ENCODE measurements at places on chromosomes 3 and 15.

- peak; percentile 87 for DNase-seq
Observed at GRCh38 chr3:147113293-147114044, 292.9 kb downstream of the ZIC4 start.

DNA sequence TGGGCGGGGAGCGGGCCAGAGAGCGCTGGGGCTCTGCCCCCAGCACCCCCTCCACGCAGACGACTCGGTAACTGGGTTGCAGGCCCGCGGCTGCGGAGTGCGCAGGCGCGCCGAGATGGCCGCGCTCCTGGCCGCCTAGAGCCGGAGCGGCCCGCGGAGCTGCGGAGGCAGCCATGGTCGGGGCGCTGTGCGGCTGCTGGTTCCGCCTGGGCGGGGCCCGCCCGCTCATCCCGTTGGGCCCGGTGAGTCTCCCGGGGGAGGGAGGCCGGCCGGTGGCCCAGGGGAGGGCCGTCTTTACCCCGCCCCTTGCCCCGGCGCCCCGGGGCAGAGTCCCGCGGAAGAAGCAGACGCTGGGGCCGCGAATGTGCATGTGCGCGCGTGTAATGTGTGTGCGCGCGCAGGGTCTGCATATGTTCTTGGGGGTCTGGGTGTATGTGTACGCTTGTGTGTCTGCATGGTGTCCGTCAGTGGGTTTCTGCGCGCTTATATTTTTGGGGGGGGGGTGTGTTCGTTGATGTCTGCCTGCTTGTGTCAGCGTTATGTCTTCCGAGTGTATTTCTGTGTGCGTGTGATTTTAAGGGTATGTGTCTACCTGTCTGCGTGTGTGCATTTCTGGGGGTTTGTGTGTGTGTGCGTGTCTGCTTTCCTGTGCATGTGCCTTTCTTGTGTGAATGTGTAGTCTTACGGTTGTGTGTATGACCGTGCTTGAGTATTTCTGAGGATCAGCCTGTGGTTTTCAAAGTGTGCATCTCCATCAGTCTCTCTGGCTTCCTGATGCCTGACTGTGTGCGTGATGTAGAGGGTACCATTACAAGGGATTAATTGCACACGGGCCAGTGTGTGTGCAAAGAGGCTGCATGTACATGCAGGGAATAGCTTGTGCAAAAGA lies at the start of gene ABHD14A:
Gene ABHD14A (plus strand): TSS at position 102 of the 889 bp plus-strand sequence. CDS start 72 bp downstream, at position 174.
- DNase-seq: peak; percentile 88

GRCh38 chr3:55305696-55306485 lies 181.2 kb downstream of the WNT5A start:
- DNase-seq: peak; percentile 74

DNA sequence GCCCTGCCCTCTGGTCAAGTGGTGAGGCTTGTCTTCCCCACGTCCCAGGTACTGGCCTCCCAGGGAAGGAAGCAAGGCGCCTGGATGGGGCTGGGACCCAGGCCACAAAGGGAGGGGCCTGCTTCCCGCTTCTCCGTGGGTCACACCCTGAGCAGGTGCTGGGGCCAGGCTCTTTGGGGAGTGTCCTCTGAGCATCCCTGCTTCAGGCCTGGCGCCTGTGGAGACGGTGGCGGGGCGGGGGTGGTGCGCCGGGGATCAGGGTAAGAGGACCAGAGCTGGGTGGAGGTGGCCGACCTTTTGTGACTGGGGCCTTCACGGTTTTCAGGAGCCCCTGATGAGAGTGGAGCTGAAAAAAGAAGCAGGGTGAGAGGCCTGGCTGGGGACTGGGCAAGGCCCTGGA lies 3.6 kb downstream of the PLA2G4B start:
- no peak for DNase-seq

GRCh38 chr3:108301695-108302404 lies 5.5 kb downstream of the HHLA2 start:
- DNase-seq: peak; percentile 8

GRCh38 chr15:100772892-100773520 lies 106.6 kb upstream of the ALDH1A3 start:
- no peak for DNase-seq

DNA sequence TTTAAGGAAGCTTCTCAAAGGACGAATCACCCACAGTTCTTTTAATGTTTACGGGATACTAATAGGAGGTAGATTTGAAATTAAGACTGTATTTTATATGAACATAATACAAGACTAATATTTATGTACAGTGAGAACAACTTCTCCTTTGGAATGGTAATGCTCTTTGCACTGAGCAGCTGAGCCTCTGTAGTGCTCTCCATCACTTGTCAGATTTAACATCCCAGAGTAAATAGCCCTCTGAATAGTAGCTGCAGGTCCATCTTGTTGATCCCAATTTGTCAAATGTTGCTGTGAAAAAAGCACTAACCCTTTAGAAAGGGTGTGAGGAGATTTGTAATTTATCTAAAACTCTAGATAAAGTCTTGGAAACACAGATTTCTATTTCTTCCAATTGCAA lies 351.4 kb upstream of the KCNMB2 start:
- DNase-seq: no peak

- no peak for DNase-seq
Observed at GRCh38 chr15:83682476-83683088, 28.7 kb downstream of the ADAMTSL3 start.

GRCh38 chr3:142040941-142041491 lies 108.3 kb downstream of the TFDP2 start:
- no peak for DNase-seq

DNA sequence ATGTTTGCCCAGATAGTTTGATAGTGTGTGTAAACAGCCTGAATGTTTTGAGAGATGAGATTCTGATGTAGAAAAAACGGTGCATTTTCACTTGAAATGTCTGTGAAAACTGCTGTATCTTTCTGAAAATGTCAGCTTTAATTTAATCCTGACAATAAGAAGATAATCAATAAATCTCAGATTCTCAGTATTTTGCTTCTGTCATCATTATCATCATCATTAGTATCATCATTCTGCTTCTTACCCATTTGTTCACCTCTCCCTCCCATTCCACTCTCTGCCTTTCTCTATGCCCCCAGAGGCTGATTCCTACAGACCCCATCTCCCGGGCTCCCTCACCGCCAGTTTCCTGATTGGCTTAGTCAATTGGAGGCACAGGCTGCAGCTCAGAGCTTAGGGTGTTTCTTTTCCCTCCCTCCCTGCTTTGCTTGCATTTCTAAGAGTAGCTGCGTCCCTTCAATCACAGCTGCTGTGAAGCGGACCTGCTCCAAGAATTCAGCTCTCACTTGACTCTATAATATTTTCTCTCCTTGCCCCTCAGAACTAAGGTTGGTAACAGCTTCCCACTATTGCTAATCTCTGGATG lies 8.2 kb upstream of the SNTN start:
- DNase-seq: no peak

DNA sequence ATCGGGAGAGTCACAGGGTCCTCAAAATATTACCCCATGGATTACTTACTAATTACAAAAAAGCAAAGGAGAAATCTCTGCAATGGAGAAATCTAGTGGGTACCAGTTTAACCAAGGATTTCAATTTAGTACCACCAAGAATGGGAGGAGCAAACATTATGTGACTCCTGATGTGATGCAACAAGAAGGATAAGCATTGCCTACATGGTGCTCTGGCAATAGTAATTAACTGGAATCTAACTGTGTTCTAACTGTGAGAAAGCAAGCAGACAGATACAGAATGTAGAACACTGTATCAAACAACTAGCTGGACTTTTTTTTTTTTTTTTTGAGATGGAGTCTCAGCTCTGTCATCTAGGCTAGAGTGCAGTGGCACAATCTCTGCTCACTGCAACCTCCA lies 159.2 kb downstream of the TNIK start:
- no peak for DNase-seq

DNA sequence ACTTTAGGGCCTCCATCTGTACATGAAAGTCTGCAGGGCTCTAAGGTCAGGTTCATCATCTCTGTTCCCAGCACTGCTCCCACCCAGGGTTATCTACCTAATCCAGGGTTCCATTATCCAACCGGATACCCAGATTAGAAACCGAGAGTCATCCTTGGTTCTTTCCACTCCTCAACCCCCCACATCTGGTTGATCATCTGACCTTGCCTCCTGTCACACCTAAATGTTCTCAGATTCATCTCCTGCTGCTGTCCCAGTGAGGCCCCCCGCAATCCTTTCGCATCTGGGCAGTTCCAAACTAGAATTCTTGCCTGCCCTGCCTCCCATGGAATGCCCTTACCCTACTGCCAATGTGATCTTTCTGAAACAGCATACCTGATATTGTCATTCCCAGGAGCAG lies 136.5 kb downstream of the PDE8A start:
- DNase-seq: no peak

- DNase-seq: no peak
Observed at GRCh38 chr15:75961331-75961730, 50.9 kb downstream of the NRG4 start.

- DNase-seq: no peak
Observed at GRCh38 chr3:114942773-114943172, 204.3 kb downstream of the ZBTB20 start.

DNA sequence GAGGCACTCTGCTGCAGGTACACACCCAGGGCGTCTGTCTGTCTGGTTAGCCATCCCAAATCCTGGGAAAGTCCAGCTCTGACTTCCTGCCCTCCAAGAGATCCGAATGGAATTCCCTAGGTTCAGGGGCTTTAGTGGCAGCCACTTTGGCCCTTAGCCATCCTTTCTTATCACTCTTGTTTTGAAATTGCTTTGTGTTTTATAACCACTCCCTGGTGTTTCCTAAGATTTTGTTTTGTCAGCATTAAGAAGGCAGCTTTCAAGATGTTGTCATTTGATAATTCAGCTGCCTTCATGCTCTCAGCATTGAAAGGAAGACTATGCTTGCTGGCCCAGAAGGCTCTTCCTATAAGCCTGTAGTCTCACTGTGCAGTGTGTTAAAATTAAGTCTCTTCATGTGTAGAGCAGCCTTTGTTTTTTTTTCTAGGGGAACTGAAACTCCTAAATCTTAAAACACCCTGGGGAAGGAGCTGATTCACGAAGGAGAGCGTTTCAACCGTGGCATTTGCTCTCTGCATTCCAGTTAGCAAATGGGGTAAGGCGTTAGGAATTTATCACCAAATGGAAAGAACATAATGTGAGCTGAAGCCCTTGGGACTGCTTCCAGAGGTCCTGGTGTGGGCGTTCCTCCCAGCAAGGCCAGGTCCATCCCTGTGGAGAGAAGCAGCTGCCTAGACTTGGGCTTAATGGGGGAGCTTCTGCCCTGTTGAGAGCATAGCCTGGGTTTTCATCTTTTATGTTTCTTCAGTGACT lies 14.2 kb upstream of the CLEC3B start:
- DNase-seq: peak; percentile 97

- DNase-seq: no peak
Observed at GRCh38 chr15:65408324-65409035, 14.3 kb downstream of the IGDCC4 start.

- no peak for DNase-seq
Observed at GRCh38 chr3:5012367-5012766, 33.1 kb downstream of the BHLHE40 start.

GRCh38 chr15:85976986-85977385 lies 102.7 kb upstream of the AGBL1 start:
- peak; percentile 2 for DNase-seq

- no peak for DNase-seq
Observed at GRCh38 chr15:90946538-90946937, 8.1 kb upstream of the RCCD1 start.

GRCh38 chr3:82342521-82342920 lies 581.1 kb upstream of the GBE1 start:
- no peak for DNase-seq

GRCh38 chr3:69902386-69902785 lies 97.1 kb upstream of the SAMMSON start:
- DNase-seq: no peak

GRCh38 chr3:184300378-184300720 lies 1.3 kb downstream of the PSMD2 start:
- peak; percentile 78 for DNase-seq

- DNase-seq: peak; percentile 65
Observed at GRCh38 chr3:61985020-61985419, 388.3 kb downstream of the FEZF2 start.

DNA sequence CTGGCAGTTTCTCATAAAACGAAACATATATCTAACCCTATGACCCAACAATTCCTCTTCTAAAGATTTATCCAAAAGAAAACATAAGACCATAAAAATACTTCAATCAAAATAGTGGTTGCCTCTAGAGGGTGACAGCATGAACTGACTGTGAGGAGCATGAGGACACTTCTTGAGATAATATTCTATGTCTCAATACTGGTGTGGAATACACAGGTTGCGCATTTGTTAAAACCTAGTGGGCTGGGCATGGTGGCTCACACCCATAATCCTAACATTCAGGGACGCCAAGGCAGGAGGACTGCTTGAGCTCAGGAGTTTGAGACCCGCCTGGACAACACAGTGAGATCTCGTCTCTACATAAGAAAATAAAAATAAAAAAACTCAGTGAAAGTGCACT lies 57.3 kb downstream of the HERC1 start:
- DNase-seq: no peak

DNA sequence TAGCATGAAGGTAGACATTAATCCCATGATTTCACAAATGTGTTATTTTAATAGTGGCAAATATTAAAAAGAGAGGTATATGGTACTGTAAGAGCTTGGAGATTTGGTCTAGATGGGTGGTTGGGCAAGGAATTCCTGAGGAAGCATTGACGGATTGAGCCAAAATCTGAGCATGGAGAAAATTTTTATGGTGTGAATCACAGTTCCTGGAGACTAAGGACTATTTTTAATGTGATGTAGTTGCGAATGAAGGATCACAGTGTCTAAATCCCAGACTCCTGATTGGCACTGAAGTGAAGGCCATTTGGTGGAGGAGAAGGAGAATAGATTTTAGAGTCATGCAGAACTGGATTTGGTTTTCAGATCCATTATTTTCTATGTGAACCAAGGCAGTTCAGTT lies 188.7 kb upstream of the FEZF2 start:
- peak; percentile 84 for DNase-seq

DNA sequence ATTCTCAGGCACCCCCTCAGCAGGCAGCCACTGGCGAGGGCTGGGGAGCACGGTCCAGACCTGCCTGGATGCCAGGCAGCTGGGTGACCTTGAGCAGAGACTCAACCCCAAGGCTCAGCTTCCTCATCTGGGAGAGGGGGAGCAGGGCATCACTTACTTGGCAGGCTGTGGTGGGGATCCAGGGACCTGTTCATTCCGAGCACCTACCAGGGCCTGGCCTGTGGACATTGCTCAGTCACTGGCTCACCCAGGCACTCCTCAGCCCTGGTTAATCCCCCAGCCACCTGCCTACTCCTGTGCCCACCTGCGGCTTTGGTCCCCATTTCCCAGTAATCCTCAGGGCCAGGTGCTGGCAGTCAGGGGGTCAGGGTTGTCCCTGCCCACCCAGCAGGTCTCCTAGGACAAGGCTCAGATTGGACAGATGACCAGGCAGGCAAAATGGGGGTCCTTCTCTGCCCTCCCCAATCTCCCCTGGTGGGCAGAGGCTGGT lies 9.3 kb upstream of the RPL29 start:
- no peak for DNase-seq

- DNase-seq: no peak
Observed at GRCh38 chr3:164306042-164306441, 772.3 kb downstream of the SI start.

DNA sequence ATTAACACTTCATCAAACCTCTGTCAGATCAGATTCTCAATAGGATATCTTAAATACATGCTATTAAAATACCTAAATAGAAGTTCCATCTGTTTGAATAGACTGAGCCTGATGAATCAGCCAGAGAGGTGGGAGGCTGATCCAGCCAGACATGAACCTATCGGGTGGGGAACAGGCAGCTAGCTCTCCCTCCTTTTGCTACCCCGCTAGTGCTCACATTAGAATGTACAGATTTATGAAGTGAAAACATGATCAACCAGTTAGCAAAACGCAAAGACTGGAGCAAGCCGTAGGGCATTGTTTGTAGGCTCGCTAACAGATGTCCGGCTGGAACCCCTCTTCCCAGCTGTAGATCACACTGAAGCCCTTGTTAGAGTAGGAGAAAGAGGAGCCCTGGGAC lies 54.4 kb downstream of the GTF2E1 start:
- peak; percentile 5 for DNase-seq
